ENCODE measurements at places on chromosomes 12 and 14.

- DNase-seq, result no peak
Observed at GRCh38 chr14:59246566-59246965, 58.1 kb downstream of the DAAM1 start.

DNA sequence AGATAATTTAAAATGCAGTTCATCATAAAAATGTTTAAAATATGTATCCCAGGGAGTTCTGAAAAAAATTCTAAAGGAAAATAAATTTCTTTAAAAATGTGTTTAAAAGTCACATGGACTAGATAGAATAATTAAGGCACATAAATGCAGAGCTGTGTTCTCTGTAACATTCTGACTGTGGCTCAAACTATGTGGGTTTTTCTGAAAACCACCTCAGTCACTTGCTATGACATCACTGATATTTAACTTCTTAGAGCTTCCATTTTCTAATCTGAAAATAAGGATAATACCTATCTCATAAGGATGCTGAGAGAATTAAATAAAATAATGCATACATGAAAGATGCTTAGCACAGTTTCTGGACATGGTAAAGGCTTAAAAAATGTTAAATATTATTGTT is 107.3 kb downstream of the SLC41A2 start:
- no peak for DNase-seq

DNA sequence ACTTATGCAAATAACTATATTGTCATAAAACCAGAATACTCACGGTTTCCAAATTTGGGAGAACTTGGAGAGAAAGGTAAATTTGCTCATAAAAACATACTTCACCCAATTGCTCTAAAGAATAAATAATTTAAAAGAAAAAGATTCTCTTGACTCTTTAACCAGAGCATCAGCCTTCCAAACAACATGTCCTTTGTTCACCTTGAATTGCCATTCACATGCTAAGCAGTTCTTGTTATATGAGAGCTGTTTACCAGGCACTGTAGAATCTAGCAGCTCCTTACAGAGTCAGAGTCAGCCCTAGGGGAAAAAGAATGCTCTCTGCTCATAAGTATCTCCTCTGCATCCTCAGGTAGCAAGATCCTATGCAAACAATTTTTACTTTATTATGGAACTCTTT is 10.2 kb downstream of the SLCO1A2 start:
- no peak for DNase-seq

GRCh38 chr14:88597601-88598000 is 34.8 kb downstream of the ZC3H14 start:
- DNase-seq, result no peak

GRCh38 chr14:64825006-64825405 is 54.7 kb downstream of the SPTB start:
- DNase-seq, result no peak

DNA sequence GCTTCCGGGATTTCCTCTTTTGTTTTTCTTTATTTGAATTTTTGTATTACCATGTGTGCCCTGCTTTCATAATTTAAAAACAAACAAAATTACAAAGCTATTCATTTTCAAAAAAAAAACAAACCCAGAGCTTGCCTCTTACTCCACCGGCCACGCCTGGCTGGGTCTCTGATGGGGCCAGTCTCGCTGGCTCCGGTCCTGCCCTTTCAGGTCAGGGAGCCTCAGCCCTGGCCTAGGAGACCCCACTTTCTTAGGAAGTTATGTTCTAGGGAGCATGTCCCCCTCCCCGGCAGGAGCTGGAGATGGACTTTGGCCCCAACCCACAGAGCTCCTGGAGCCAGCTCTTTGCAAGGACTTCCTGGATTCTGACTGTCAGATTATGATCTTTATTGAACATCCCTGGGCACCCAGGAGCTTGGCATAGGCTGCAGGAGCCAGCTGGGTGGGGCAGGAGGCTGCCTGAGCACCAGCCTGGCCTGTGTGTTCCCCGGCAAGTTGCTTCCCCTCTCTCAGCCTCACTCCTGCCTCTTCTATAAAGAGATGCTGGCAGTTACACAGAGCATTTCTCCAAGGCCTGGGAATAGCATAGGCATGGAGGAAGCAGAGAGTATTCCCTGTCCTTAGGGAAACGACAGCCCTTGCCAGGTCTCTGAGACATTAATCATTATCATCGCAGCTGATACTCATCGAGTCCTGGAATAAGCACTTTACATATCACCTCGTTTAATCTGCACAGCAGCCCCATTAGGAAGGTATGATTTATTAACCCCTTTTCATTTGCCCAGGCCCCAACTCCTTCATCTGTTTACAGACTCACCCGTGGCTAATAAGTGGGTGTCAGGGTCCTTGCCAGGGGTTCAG is 3.5 kb downstream of the DEGS2 start:
- no peak for DNase-seq

GRCh38 chr14:24576182-24576581 is at the start of gene CTSG:
Gene CTSG (minus strand): TSS chr14:24576250. CDS start chr14:24576223, 27 bp downstream.
- DNase-seq, result no peak

DNA sequence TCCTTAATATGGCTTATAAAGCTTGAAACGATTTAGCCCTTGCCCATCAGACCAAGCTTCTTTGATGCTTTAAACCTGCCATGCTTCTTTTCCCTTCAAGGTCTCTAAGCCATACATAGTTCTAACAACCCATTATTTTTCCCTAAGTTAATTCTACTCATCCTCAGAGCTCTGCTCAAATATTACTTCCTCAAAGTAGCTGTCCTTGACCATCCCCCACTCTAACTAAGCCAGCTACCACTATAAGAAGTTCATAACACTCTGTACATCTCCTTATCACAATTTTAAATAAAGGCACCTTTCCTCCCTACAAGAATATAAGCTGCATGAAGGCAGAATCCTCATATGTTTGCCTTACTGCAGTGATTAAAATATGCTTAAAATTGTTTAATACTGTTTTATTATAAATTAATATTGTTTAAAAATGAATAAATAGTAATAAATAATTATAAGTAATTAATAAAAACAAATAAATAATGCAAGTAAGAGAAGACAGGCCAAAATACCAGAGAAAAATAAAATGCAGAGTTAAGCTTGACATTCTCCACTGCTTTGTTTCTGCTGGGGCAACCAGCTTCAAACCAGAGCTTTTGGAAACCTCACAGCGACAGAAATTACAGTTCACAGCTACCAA is 76.8 kb downstream of the NUMB start:
- no peak for DNase-seq

- DNase-seq, result no peak
Observed at GRCh38 chr12:56299308-56299852, 750 bp downstream of the CS start.

DNA sequence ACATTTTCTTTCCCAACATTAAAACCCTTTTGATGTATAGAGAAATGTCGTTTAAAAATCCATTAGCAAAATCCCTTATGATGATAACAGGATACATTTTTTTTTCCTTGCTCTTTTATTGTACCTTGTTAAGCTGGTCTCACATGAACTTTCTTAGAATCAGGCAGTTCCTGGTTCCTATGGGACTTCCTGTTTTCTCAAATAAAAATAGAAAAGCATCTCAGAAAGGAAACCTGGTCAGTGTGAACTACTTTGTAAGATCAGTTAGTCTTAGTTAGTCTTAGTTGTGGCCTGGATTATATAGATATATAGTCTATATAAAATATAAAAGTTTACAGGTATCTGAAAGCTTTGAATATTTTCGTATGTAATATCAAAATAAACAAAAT is 40.3 kb downstream of the LEMD3 start:
- peak; percentile 2 for DNase-seq

- peak; percentile 59 for DNase-seq
Observed at GRCh38 chr14:53217316-53217994, 64.3 kb upstream of the DDHD1 start.

DNA sequence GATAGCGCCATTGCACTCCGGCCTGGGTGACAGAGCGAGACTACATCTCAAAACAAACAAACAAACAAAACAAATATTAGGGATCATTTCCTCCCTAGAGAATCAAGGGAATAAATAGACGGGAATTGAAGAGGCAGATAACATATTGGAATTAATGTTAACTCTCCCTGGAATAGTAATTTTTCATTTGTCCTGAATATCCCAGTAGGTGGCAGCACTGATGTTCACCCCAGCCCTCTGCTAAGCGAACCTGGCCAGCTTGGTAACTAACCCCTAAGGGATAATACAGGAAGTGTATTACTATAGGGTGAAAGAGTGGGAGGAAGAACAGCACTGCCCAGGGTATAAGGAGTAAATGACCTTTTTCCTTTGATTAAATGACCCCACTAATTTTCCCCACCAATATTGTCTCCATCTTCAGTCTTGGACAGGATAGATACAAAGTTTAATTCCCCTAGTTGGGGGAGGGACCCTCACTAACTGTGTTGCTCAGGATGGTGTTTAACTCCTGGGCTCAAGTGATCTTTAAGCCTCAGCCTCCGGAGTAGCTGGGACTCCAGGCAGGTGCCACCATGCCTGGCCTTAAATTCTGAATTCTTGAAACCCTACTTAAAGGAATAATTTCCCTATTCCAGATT is 40.5 kb downstream of the SLC2A14 start:
- peak; percentile 51 for DNase-seq
